ENCODE measurements at places on chromosomes 7 and 10.

- no peak for DNase-seq
Measured at GRCh38 chr10:90179696-90180407, 478.5 kb downstream of the KIF20B start.

DNA sequence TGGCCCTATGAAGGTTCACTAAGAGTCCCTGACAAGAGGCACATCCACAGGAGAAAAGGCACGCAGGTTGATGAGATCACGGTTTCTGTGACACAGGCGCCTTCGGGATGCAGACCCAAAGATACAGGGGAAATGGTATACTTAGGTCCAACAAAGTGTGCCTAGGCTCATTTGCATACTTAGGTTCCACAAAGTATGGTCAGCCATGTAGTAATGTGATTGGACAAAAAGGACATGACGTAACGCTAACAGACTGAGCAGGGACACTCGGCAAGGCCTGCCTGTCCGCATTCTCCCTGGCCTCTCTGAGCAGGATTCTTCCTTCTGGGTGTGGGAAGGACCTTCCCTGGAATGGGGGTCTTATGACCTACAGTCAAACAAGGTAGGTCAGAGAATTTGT is 190.6 kb downstream of the CELF2 start:
- DNase-seq, result no peak

- DNase-seq, result no peak
Measured at GRCh38 chr10:21368022-21368582, 157.4 kb downstream of the SKIDA1 start.

- no peak for DNase-seq
Measured at GRCh38 chr7:25786936-25787335, 365.1 kb upstream of the NFE2L3 start.

GRCh38 chr10:9786576-9786975 is 1231.1 kb upstream of the CELF2 start:
- no peak for DNase-seq

GRCh38 chr7:150717814-150718420 is 1.5 kb downstream of the GIMAP1 start:
- DNase-seq, result no peak

DNA sequence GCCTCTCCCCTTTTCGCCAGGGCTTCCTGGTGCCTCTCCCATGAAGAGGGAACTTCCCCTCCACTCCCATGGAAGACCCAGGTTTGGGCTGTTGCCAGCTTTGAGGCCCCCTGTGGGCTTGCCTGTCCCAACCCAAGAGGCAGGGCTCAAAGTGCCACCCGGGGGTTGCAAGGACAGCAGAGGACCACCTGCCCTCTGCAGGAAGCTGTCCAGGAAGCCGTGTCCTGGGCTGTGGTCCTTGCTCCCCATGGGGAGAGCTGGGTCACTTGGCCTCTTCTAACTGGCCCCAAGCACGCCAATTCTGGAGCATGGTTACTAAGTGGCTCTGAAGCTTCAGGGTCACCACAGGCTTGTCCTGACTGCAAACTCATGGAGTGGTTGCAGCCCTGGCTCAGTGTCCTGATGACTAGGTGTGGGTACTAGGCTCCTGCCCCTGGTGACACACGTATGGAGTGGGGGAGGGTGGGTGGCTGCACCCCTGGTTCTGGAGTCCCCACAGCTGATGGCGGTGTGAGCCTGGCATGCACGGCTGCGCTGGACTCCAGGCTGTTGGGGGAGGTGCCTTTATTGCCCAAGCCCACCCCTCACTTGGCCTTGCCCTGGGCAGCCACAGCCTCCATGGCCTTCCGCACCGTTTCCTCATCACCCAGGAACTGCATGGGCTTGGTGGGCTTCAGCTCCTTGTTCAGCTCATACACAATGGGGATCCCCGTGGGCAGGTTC is 3.0 kb downstream of the PGAM2 start:
- DNase-seq, result no peak

- DNase-seq, result no peak
Measured at GRCh38 chr7:138184191-138184590, 107.9 kb downstream of the AKR1D1 start.

DNA sequence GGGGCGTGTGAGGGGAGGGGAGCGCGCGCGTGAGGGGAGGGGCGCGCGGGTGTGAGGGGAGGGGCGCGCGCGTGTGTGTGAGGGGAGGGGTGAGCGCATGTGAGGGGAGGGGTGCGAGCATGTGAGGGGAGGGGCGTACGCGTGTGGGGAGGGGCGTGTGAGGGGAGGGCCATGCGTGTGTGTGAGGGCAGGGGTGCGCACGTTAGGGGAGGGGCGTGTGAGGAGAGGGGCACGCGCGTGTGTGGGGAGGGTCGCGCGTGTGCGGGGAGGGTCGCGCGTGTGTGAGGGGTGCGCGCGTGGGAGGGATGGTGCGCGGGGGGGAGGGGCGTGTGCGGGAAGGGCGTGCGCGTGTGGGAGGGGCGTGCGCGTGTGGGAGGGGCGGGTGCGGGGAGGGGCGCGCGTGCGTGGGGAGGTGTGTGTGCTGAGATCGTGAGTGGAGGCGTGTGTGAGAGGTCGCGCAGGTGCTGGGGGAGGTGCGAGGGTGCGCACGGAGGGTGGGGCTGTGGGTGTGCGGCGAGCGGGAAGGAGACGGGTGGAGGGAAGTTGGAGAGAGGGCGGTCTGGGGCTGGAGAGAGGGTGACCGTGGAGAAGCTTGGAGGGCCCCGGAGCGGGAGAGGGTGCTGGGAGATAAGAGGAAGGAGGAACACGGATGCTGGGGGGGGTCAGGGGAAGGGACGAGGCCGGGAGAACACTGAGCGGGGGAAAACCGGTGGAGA is 19.7 kb downstream of the MXI1 start:
- no peak for DNase-seq

GRCh38 chr10:129993621-129994020 is 29.5 kb upstream of the EBF3 start:
- DNase-seq, result no peak

GRCh38 chr7:107002529-107002998 is 41.9 kb upstream of the PRKAR2B start:
- DNase-seq, result no peak

DNA sequence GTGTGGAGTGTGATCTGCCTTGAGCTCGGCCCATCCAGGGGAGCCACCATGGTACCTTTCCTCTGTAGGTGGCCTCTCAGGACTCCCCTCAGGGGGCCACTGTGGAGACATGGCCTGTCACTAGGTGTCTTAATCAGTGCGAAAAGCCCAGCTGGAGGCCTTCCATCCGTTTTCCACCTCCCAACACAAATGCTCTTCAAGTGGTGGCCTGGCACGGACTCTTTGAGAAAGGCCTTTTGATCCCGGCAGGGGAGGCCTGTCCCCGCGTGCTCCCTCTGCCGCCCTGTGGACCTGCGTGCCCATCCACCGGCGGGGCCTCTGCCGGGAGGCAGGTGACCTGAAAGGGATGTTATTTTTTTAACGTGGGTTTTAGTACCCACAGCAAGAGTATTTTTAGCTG is 149.5 kb downstream of the RGS10 start:
- no peak for DNase-seq

GRCh38 chr7:28483112-28483511 is 70.8 kb downstream of the CREB5 start:
- DNase-seq, result no peak

DNA sequence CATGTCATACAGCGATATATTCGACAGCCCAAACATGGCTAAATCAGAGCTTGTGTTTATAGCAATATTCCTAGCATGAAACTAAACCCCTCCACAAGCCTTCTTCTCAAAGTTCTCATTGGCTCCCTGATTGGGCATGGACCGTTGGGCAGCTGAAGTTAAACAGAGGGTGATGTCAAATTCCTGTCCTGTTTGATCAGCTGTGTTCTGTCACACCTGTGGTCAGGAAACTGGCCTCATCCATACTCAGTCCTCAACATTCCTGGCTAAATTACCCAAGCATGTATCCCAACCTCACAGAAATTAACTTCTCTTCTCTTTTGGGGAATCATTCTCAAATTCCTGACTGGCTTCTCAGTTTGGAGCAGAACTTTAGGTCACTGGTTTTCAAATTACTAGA is 107.9 kb downstream of the ODAD2 start:
- no peak for DNase-seq

GRCh38 chr7:139505563-139505962 is 17.9 kb upstream of the CLEC2L start:
- DNase-seq, result no peak

DNA sequence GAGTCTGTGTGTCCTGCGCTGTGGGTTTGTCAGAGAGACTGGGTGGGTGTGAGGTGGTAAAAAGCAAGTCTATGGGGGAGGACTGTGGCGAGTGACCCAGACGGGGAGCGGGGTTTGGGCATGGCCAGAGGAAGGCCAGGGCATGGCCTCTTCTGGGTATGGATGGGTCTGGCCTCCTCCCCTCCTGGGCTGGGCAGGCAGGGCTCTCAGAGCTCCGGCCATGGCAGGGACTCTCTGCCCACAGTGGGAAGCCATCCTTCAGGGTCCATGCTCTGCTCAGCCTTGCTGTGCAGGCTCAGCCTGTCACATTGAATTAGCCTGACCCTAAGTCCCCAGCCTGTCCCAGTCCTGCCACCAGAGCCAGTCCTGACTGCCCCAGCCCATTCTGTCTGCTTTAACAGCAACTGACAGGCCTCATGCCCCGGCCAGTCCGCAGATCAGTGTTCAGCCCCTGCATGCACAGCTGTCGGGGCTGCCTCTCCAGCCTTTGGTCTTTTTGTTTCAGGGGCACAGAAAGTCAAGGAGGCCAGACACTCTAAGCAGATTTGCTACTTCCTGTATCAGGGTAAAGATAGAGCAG is 7.9 kb downstream of the ANTXRL start:
- no peak for DNase-seq

DNA sequence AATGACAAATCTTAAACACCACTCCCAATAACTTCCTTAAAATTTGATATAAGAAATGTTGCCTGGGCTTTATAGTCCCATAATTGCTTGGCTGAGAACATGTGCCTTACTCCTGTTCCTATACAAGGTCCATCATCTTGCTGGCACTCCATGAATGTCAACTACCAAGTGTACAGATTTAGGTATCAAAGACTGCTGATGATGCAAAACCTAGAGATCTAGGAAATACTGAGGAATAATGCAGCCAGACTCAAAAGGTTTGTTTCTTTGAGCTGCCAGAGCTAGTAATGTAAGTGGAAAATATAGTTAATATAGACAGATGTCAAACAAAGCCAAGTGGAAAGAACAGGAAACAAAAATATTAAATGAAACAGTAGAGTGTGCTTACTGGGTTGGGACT is 121.1 kb downstream of the DYNC1I1 start:
- DNase-seq, result no peak

GRCh38 chr7:15209429-15209828 is 306.9 kb upstream of the DGKB start:
- no peak for DNase-seq

DNA sequence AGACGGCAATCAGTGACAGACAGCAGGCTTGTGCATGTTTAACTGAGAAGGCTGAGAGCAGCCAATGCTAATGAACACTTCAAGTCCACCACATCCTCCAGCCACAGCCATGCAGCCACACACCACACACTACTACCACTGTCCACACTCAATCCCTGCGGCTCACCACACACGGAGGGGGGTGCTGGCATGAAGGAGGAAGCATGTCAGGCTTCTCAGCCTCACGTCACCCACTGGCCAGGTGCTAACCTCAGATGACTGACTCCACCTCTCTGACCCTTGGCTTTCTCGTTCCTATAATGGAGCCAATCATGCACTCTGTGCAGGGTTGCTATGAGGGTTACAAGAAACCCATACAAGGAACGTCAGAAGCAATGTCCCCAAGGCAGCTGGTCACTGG is 165.4 kb upstream of the RNF32 start:
- DNase-seq, result no peak

DNA sequence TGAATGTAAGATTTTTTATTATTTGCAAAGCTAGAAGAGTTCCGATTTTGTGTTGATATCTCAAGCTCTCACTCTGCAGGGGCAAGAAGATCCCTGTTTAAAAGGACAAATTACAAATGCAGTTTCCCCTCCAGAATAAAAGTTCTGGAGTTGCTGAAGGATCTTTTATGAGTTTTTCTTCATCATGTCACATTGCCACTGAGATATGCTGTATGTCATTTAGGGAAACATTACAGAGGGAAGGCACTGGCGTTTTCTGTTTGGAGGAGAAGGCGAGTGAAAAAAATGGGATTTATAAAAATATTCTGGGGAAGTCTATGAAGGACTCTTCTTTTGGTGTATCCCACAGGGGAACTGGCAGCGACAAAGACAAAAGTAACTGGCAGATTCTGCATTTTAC is 57.4 kb downstream of the POU6F2 start:
- DNase-seq, result no peak

DNA sequence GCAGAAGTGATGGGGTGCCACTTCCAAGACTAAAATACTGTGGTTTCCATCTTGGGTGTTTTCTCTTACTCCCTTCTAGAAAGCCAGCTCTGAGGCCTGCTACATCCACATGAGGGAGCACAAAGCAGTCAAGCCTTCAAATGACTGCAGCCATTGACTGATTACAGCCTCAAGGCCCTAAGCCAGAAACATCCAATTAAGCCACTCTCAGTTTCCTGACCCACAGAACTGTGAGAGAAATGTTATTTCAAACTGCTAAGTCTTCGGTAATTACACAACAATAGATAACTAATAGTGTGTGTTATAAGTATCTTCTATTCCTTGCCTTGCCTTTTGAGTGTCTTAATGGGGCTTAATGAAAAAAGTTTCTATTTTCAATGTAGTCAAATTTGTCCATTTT is 24.8 kb downstream of the BRAF start:
- no peak for DNase-seq

DNA sequence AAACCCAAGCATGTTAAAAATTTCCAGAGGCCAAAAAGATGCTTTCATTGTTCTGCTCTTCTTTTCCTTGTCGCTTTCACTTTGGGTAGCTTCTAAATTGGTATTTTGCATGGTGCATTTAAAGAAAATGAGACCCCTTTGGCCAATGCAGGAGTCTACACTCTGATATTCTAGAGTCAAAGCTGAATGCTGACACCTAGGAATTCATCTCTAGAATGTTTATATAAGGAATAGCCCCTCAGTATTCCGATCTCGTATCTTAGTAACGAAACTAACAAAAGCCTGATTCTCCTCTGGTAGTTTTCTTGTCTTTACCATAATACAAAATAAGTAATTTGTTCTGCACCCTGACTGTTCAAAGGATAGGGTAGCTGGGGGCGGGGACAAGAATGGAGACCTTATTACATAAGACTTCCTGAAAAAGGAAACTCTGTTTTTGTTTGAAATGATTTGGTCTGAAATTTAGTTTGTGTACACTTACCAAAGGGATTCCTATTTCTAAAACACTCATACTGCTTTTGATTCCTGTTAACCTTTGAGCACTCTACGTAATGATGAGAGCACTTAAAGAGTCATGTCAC is 17.1 kb downstream of the IKZF1 start:
- no peak for DNase-seq

All from LNCaP clone FGC (cell line).